ENCODE measurements at places on chromosomes 16 and 17. TPM values are rescaled to one million over a fixed set of nuclear protein-coding genes. Genes with fewer than 3 reads are reported as not detected.

The TEX14 gene
- total RNA-seq = not detected

The HAGHL gene
- 5.8 TPM for total RNA-seq

The CSH1 gene
- total RNA-seq = not detected

DNA sequence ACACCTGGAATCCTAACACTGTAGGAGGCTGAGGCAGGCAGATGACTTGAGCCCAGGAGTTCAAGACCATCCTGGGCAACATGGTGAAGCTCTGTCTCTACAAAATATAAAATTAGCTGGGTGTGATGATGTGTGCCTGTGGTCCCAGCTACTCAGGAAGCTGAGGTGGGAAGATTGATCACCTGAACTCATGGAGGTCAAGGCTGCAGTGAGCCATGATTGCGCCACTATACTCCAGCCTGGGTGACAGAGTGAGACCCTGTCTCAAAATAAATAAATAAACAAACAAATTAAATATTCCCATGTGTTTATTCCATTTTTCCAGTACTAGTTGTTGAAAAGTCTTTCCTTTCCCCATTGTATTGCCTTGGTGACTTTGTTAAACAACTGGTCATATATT, 74.8 kb upstream of the DNAH17 start:
- no peak overlapping the region for H3K4me3 ChIP-seq
- peaks cover 12% of the 10 kb centered on the region for H3K27me3 ChIP-seq
- H3K36me3 ChIP-seq = no peaks in the 10 kb centered on the region
- H3K27ac ChIP-seq = no peak overlapping the region

The MAPK8IP3 gene
- total RNA-seq = 58.9 TPM

DNA sequence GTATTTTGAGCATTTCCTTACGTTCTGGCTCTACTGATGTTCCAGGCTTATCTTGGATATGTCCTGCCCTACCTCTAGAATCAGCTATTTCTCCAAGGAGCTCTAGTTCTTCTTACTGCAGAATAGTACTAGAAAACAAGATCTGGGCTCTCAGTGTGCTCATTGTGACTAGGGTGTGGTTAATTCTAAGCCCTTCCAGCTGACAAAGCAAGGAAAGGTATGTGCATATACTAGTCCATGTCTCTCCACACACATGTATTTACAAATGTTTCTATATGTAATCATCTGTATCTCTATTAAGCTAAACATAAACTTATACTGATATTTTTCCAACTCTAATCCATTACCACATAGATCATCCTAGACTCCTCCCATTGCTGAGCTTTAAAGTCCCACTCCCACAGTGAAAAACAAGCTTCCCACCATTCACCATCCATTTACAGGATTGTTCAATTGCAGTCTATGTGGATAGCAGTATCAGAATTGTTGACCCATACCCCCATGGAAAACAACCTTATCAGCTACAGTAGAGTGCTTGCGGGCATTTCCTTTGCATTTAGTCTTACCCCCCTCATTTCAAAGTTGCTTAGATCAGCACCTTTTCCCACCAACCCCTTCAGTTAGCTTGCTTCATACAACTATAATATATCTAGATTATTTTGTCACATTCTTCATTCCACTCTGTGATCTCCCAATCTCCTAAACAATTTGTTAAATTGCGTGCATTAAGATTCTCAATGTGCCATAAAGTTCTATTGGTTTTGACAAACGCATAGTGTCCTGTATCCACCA, 194.5 kb downstream of the SOX9 start:
- no peak for DNase-seq
- H3K27ac ChIP-seq = no peak overlapping the region
- H3K36me3 ChIP-seq = no peaks in the 10 kb centered on the region
- no peaks in the 10 kb centered on the region for H3K4me1 ChIP-seq
- H3K4me3 ChIP-seq = no peak overlapping the region

The C17orf100 gene
- 0.63 TPM for total RNA-seq

The SLC4A1 gene
- not detected for total RNA-seq

- H3K27ac ChIP-seq = no peak overlapping the region
- H3K27me3 ChIP-seq = 0 out of 2 replicates have a peak, but pooled peaks cover 3% of the 10 kb centered on the region
- no peaks in the 10 kb centered on the region for H3K4me1 ChIP-seq
Measured at GRCh38 chr17:9211133-9211765, 189.9 kb downstream of the NTN1 start.

GRCh38 chr17:69218986-69219385, 9.6 kb downstream of the ABCA10 start:
- peaks cover 3% of the 10 kb centered on the region for H3K4me1 ChIP-seq
- no peaks in the 10 kb centered on the region for H3K36me3 ChIP-seq
- H3K27me3 ChIP-seq = no peaks in the 10 kb centered on the region
- no peak overlapping the region for H3K27ac ChIP-seq
- no peak overlapping the region for H3K4me3 ChIP-seq
- DNase-seq = no peak

The PLXDC1 gene
- not detected for total RNA-seq

DNA sequence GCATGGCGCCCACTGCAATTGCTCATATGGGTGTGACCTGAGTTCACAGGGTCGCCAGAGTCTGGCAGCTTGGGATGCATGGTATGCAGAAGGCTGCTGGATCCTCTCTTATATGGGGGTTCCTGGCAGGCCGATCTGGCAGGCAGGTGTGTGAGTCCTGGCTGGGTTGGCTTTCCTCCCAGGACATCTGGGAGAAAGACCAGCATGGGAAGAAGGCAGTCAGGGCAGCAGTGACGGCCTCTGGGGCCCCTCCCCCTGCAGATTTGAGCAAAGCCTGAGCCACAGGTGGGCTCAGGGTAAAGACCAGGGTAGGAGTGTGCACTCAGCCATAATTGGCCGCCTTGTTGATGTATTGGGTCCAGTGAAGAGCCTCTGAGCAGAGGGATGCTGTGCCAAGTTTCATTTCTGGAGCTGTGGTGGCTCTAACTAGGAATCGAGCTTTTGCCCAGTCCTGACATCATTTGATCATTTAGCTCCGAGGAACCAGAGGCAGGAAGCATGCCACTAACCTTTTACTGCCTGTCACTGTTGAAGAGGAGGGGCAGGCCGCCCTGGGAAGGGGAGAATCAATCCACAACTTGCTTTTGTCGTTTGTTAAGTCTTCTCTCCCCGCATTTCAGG, 174.3 kb downstream of the CCDC182 start:
- no peaks in the 10 kb centered on the region for H3K4me1 ChIP-seq
- DNase-seq = no peak
- no peak overlapping the region for H3K4me3 ChIP-seq
- no peaks in the 10 kb centered on the region for H3K36me3 ChIP-seq

DNA sequence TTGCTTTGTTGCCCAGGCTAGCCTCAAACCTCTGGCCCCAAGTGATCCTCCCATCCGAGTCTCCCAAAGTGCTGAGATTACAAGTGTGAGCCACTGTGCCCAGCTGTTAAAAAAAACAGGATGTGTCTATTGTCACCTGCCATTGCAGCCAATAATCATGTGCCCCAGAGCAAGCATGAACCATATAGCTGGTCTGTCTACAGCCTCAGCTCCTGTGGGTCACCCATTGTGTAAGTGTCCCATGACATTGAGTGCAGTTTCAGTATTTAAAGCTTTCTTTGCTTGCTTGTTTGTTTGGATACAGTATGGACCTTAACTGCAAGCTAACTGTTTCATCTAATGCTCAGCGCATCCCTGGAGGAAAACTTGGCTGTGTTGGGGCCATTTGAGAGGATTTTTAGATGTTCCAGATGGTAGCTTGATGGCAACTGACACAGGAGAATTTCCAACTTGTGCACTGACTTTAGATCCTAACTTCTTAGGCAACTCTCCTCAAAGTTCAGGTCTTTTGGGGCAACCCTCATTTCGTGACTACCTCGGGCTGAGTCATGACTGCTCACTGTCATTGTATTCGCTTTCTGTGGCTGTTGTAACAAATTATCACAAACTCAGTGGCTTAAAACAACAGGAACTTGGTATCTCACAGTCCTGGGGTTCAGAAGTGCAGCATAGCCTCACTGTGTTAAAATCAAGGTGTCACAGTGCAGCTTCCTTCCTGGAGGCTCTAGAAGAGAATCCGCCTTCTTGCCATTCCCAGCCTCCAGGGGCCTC, 30.3 kb upstream of the ADORA2B start:
- H3K4me1 ChIP-seq = 0 out of 2 replicates have a peak, but pooled peaks cover 4% of the 10 kb centered on the region
- no peaks in the 10 kb centered on the region for H3K27me3 ChIP-seq
- peak; percentile 75 for DNase-seq
- no peak overlapping the region for H3K4me3 ChIP-seq
- no peaks in the 10 kb centered on the region for H3K36me3 ChIP-seq

GRCh38 chr16:64830653-64831052, 291.2 kb downstream of the CDH11 start:
- H3K27ac ChIP-seq = no peak overlapping the region
- DNase-seq = peak; percentile 60
- no peaks in the 10 kb centered on the region for H3K27me3 ChIP-seq
- peaks cover 5% of the 10 kb centered on the region for H3K4me1 ChIP-seq
- no peak overlapping the region for H3K4me3 ChIP-seq
- no peaks in the 10 kb centered on the region for H3K36me3 ChIP-seq

- no peaks in the 10 kb centered on the region for H3K36me3 ChIP-seq
- no peak for DNase-seq
- H3K27me3 ChIP-seq = no peaks in the 10 kb centered on the region
- no peak overlapping the region for H3K27ac ChIP-seq
Measured at GRCh38 chr17:7190276-7190917, 11.2 kb upstream of the ASGR1 start.

The B9D1 gene
- total RNA-seq = 15.5 TPM

DNA sequence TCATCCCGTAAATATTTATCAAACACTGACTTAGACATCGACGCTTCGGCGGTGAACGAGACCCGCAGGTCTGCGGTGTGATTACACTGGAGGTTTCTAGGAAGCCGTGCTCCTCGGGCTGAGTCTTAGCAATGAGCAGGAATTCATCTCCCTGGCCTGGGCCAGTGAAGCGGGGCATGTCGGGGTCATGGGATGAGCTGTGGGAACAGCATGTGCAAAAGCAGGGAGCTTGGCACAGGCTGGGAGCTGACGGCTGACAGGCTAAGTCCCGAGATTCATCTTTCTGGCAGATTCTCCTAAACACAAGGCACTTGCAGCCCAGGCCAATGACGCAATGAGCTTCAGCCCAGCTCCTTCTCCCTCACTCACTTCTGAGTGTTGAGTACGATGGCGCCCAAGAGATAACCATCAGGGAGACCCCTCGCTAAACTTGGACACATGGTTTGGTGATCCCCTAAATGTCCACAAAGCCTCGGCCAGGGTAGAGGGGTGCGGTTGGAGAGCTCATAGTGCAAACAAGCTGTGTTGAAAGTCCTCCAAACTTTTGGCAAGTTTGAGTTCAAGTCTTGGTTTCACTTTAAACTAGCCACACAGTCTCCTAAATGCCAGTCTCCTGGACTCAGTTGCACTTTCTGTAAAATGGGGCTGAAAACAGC, 12.8 kb downstream of the CRISPLD2 start:
- H3K36me3 ChIP-seq = no peaks in the 10 kb centered on the region
- H3K4me3 ChIP-seq = peak overlapping the region; percentile 63
- H3K27ac ChIP-seq = peak overlapping the region; percentile 97
- DNase-seq = peak; percentile 99
- peaks cover 51% of the 10 kb centered on the region for H3K4me1 ChIP-seq
- no peaks in the 10 kb centered on the region for H3K27me3 ChIP-seq

DNA sequence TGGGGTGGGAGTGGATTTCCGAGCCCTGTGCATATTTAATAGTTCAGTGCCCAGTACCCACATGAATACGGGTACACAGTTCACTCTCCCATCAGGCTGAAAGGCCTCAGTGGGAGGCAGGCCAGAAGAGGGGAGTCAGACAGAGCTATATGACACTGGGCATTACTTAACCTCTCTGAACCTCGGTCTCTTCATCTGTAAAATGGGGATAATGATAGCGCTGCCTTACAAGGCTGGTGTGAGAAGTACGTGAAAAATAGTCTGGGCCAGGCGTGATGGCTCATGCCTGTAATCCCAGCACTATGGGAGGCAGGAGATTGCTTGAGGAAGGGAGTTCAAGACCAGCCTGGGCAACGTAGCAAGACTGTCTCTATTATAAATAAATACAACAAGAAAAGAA, 3.6 kb downstream of the GPRC5B start:
- no peak overlapping the region for H3K27ac ChIP-seq
- H3K4me1 ChIP-seq = no peaks in the 10 kb centered on the region
- H3K27me3 ChIP-seq = peaks cover 16% of the 10 kb centered on the region
- H3K36me3 ChIP-seq = no peaks in the 10 kb centered on the region

The OR3A3 gene
- total RNA-seq = not detected

DNA sequence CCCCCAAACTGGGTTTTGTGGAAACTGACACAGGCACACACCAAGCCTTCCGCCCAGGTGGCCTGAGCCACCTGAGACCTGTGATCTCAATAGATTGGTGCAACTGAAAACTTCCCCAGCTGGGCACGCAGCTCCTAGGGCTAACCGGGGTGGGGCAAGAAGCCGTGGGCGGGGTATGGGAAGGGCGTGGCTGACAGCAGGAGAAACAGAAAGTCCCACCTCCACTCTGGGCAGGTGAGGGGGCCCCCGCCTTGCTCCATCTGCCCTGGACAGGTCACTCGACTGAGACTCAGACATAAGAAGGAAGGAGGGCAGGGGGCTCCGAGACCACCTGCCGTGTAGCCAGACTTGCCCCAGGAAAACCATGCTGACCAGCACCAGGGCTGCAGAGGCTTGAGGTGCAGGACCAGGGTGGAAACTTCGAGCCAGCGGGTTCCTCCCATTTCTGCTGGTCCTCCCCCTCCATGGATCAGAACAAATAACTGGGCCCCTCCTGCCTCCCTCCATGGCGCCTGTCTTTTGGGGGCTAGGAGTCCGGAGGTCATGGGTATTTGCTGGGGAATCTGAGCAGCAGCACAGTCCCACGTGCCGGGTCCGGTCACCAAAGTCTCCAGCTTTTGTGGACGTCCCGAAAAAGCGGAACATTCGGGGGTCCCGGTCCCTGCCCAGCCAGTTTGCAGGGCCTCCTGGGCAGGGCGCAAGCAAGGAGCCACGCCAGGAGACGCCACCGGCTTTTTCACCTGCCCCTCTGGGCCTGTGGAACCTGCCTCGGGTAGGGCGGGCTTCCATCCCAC, 1.3 kb downstream of the TIMP2 start:
- H3K4me3 ChIP-seq = peak overlapping the region; percentile 80
- peak overlapping the region; percentile 65 for H3K27ac ChIP-seq
- peak; percentile 68 for DNase-seq
- no peaks in the 10 kb centered on the region for H3K36me3 ChIP-seq
- peaks cover 36% of the 10 kb centered on the region for H3K4me1 ChIP-seq
- no peaks in the 10 kb centered on the region for H3K27me3 ChIP-seq

DNA sequence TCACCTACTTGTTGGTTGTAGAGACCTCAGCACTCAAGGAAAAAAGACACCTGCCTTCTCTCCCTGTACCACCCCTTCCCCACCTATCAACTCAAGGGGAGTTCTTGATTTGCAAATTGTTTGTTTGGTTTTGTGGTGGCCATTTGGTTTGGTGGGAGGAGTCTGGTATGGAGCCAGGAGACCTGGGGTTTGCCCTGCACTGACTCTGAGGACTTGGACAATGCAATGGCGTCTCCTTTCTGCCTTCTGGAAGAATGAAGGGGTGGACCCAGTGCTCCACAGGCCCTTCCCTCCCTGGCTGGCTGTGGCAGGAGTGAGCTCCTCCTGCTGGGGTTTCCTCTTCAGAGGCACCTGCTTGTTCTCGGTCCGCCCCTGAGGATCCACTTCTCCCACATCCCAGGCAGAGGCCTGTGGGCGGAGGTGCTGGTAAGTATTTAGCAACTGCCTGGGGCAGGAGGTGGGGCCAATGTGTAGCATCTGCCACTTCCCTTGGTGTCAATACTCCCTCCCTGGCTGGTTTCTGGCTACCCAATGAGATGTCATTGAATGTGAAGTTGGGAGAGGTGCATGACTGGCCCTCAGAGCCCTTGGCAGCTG, 164.5 kb downstream of the NTN1 start:
- H3K4me3 ChIP-seq = no peak overlapping the region
- H3K27ac ChIP-seq = no peak overlapping the region
- no peaks in the 10 kb centered on the region for H3K27me3 ChIP-seq
- H3K36me3 ChIP-seq = no peaks in the 10 kb centered on the region
- DNase-seq = no peak

The DPH1 gene
- total RNA-seq = 58.1 TPM

The PERCC1 gene
- not detected for total RNA-seq

GRCh38 chr17:51672065-51672464, 411.7 kb downstream of the UTP18 start:
- no peaks in the 10 kb centered on the region for H3K27me3 ChIP-seq
- no peaks in the 10 kb centered on the region for H3K4me1 ChIP-seq
- no peak overlapping the region for H3K27ac ChIP-seq

Data from GM23248 (cell line).